ENCODE measurements at places on chromosomes 4 and X. TPM values are rescaled to one million over a fixed set of nuclear protein-coding genes. Genes with fewer than 3 reads are reported as not detected.

- no peak for DNase-seq
These were observed 92.3 kb downstream of the GC start for GRCh38 chr4:71691416-71692073.

The GRIA3 gene
- not detected for total RNA-seq

DNA sequence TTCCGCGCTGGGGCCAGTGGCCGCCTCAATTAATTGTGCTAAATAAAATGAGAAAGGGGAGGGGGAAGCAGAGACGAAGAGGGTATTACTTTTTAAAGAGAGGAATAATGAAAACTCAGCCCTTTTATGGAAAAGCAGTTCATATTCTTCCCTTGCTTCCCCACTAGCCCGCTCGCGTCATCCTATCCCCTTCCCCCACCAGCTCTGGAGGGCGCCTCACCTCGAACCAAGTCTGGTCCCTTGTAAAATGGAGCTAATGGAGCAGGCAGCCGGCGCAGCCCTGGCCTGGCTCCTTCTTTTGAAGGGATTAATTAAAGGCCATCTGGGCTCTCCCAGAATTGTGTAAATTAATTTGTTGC is 511 bp upstream of the NKX6-1 start:
- peak; percentile 12 for DNase-seq

DNA sequence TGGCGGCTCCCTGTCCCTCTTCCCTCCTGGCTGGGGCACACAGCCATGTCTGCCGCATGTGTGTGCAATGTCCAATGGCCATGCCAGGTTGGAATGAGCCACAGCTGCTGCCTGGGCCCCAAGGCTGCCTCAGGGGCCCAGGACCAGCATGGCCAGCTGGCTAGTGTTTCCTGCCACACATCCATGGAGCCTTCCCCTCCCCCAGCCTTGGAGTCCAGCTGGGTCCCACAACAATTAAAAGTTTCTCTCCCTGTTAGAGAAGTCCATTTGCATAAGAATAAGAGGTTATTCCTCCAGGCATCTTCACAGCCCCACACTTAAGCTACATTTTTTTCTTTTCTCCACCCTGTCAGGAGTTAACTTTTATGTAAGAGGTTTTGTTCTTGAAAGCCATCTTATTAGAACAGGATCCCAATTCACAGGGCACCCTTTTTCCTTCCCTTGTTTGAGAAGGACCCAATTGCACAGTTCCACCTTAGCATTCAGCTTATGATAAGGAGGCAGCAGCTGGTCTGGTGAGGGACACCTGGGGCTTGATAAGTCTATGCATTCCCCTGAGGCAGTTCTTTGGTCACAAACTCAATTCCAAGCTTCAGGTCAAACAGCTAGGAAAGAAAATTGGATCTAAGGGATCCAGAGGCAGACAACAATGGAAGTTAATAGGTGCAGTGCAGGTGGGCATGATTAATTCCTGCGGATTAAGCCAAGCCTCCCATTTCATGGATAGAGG is 963.3 kb upstream of the GRIA3 start:
- no peak for DNase-seq

GRCh38 chr4:56505269-56506130 is at the start of gene ARL9:
TSS of gene ARL9 (plus strand) at chr4:56505791. CDS start at chr4:56505863, 72 bp downstream.
- no peak for DNase-seq

DNA sequence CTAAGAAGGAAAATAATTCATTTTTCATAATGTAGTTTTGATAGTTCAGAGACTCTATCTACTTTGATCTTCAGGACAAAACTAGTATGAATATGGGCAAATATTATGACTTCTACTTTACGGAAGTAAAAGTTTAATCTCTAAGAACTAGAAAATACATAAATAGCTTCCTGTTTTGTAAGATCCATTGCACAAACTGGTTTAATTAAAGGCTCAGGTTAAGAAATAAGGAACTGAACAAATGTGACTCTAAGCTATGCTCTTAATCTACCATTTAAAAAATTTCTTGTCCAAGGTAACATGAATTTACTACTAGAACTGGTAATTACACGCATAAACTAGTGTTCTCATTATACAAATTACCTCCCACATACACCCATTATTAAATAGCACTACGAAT is 360.6 kb downstream of the INPP4B start:
- DNase-seq, result no peak

The UGT2B7 gene
- not detected for total RNA-seq

- no peak for DNase-seq
These were observed 112.8 kb upstream of the DMD start for GRCh38 chrX:33324099-33324498.

The FUNDC2 gene
- total RNA-seq, result 32.5 TPM

- DNase-seq, result no peak
These were observed 152.5 kb upstream of the DCAF8L1 start for GRCh38 chrX:28133763-28134162.

The AMBN gene
- not detected for total RNA-seq

The RNF212 gene
- not detected for total RNA-seq

GRCh38 chr4:106530024-106530361 is 161.4 kb upstream of the GIMD1 start:
- no peak for DNase-seq

- no peak for DNase-seq
These were observed 127.3 kb upstream of the PACRGL start for GRCh38 chr4:20572976-20573375.

- DNase-seq, result no peak
These were observed 17.0 kb upstream of the CHRNA9 start for GRCh38 chr4:40317916-40318658.

DNA sequence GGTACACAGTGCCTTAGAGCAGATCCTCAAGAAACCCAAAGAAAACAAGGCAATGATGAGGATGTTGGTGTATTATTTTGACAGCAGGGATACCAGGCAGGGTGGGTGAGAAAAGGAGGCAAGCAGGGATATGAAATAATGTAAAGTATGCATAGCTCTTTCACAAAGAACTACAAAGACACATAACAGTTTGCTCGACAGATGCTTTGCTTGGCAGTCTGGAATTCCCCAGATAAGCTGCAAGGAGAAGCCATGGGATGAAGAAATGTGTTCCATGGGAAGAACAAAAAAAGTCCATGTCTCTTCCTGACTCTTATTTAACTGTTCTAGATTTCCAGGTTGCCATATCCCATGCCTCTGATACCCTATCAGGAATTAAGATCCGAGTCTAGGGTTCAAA is 75.4 kb downstream of the FAM13A start:
- no peak for DNase-seq

- DNase-seq, result no peak
These were observed 8.5 kb downstream of the PCDH10 start for GRCh38 chr4:133157460-133158160.

DNA sequence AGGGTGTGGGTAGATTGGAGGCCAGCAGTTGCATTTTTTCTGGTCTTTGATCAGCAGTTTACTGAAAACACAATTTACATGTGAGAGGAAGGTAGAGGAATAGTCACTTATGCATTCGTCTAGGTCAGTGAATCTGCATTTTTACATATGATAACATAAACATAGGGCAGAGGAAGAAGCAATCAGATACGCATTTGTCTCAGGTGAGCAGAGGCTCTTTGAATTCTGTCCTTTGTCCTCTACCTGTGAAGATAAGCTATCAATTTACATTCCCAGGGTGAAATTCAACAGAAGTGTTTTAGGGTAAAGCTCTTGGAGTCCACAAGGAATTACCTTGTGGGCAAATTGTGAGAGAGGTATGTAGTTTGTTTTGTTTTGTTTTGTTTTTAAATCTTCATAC is 306.5 kb downstream of the MAGEB5 start:
- DNase-seq, result no peak

GRCh38 chr4:8033829-8034528 is 94.3 kb upstream of the AFAP1 start:
- DNase-seq, result no peak

GRCh38 chr4:68148800-68149685 is 19.4 kb upstream of the TMPRSS11F start:
- no peak for DNase-seq

DNA sequence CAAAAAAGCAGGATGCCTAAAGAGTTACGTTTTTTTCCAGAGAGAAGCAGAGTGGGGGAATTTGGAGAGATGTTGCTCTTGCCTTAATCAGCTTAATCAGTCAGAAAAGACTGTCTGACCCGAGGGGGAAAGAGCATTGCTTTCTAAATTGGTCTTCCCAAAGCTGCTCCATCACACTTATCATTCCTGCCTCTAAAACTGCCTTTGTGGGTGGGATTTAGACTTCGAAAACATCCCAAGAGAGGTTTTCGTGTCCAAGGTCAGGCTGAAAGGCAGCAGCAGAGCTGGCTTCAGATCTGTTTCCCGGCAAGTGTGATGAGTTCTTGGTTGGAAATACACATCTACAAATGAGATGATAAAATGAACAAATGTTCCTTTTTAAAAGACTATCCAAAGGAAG is 155.2 kb downstream of the SH2D1A start:
- DNase-seq, result no peak

- DNase-seq, result no peak
These were observed 1086.7 kb downstream of the STIM2 start for GRCh38 chr4:27947302-27947701.

GRCh38 chr4:88629826-88630225 is 37.5 kb downstream of the HERC3 start:
- no peak for DNase-seq
